ENCODE measurements at places on chromosomes 6 and 20.

DNA sequence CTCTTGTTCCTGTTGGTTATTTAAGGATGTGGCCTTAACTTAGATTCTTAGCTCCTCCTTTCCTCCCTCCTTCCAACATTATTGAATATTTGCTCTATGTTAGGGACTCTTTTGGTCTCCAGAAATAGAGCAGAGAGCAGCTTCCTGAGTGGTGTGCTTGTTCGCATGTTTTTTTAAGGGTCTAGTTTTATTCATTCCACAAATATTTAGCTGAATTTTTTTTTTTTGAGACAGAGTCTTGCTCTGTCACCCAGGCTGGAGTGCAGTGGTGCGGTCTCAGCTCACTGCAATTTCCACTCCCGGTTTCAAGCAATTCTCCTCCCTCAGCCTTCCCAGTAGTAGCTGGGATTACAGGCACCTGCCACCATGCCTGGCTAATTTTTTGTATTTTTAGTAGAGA, 169.2 kb downstream of the ZFAND3 start:
- H3K27me3 ChIP-seq, result no peaks in the 10 kb centered on the region
- no peak overlapping the region for H3K4me3 ChIP-seq
- H3K36me3 ChIP-seq, result no peaks in the 10 kb centered on the region

DNA sequence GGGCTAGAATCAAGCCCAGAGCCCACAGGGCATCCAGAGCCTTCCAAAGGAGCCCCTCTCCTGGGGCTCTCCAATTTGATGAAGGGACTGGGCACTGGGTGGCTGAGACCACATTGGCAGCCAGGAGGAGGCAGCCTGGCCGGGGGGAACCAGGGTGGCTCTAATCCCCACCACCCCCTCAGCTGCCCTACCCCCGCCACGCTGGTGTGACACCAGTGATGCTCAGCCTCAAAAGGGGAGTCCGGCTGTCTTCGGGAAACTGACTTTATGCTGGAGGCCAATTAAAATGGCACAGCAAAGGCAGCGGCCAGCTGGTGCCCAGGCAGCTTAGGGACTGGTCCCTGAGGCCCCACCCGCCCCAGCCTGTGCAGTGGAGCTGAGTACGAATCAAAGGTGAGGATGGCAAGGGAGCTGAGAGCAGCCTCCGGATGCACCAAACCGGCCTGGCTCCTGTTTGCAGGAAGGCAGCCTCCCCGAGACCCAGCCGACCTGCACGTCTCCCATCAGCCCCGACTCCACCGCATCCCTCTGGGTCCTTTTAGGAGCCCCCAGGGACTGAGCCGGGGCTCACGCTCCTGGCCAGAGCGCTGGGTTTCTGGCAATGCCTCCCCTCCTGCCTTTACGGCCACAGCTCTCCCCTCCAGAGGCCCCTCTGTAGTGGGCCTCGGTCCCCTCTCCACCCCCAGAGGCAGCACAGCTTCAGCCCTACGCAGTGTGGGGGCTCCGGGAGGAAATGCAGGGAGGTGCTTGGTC, 28.5 kb downstream of the CHRNA4 start:
- H3K27me3 ChIP-seq, result peaks cover 2% of the 10 kb centered on the region
- no peak overlapping the region for H3K4me3 ChIP-seq
- no peaks in the 10 kb centered on the region for H3K4me1 ChIP-seq
- no peaks in the 10 kb centered on the region for H3K36me3 ChIP-seq
- H3K27ac ChIP-seq, result no peak overlapping the region

GRCh38 chr6:68197356-68197755, 437.7 kb upstream of the ADGRB3 start:
- no peaks in the 10 kb centered on the region for H3K27me3 ChIP-seq
- H3K4me1 ChIP-seq, result no peaks in the 10 kb centered on the region
- H3K27ac ChIP-seq, result no peak overlapping the region
- no peak for DNase-seq
- no peaks in the 10 kb centered on the region for H3K36me3 ChIP-seq

DNA sequence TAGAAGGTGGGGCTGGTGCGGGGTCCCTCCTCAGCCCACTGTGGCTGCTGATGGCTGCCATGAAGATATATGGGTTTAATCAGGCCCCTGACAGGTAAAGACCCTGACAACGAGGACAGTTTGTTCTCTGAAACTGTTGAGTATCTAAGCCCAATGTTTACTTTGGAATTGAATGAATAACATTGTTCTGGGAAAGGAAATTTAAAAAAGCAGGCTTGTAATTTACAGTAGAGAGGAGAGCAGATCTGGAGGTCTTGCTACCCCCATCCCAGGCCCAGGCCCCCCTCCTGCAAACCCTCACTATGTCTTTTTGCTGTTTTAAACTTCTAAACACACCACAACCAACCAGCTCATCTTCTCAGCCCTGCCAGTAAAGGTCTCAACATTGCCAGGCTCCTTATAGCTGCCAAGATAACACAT, 171.3 kb downstream of the CDC5L start:
- no peak for DNase-seq
- peaks cover 40% of the 10 kb centered on the region for H3K27me3 ChIP-seq
- H3K4me1 ChIP-seq, result peaks cover 12% of the 10 kb centered on the region
- no peak overlapping the region for H3K27ac ChIP-seq

- no peaks in the 10 kb centered on the region for H3K36me3 ChIP-seq
- no peak overlapping the region for H3K4me3 ChIP-seq
- H3K4me1 ChIP-seq, result no peaks in the 10 kb centered on the region
- no peak overlapping the region for H3K27ac ChIP-seq
- DNase-seq, result no peak
These were observed 494.2 kb upstream of the JAG1 start for GRCh38 chr20:11168026-11168425.

DNA sequence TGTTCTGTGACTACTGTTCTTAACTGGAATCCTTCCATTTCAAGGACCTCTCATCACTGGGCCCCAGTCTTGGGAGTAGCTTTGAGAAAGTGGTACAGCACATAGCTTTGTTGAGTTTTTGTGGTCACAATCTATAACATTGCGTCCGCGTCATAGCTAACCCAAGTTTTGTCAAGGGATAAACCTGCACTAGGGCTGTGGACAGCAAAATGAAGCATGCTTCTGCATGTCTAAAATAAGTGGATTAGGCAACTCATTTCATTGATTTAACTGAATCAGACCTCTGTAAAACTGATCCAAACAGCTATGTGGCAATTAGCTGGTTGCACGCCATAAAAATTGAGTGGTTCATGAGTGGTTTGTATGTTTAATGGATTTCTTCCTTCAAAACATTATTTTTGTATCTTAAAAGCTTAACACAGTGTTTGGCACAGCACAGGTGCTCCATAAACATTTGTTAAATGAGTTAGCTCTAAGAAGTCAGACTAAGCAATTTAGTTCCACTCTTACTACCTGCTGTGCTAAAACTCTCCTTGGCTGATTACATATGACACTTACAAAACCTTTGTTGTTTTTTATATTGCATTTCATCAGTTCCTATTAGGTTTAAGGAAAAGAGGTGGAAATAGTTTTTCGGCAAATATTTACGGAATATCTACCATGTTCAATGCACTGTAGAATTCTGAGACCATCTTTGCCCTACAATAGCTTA, 160.3 kb upstream of the ATXN1 start:
- no peaks in the 10 kb centered on the region for H3K36me3 ChIP-seq
- DNase-seq, result no peak
- H3K27me3 ChIP-seq, result no peaks in the 10 kb centered on the region
- H3K27ac ChIP-seq, result no peak overlapping the region

DNA sequence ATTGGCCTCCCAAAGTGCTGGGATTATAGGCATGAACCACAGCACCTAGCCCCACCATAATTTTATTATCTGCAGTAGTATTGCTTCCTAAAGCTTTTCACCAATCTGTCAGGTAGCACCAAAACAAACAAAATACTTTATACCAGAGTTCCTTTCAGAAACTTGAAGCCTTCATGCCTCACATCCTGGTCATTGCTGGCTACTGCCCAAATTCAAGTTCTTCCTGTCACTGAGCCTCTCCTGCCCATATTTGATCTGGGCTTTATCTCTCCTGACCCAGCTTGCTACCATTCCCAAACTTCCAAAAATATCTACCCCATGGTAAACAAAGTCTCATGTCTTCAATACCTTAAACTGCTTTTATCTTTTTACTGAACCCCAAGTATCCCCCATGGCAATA, 34.9 kb upstream of the DST start:
- no peak for DNase-seq
- no peak overlapping the region for H3K4me3 ChIP-seq
- H3K4me1 ChIP-seq, result peaks cover under 1% of the 10 kb centered on the region
- H3K27me3 ChIP-seq, result no peaks in the 10 kb centered on the region
- H3K36me3 ChIP-seq, result no peaks in the 10 kb centered on the region

DNA sequence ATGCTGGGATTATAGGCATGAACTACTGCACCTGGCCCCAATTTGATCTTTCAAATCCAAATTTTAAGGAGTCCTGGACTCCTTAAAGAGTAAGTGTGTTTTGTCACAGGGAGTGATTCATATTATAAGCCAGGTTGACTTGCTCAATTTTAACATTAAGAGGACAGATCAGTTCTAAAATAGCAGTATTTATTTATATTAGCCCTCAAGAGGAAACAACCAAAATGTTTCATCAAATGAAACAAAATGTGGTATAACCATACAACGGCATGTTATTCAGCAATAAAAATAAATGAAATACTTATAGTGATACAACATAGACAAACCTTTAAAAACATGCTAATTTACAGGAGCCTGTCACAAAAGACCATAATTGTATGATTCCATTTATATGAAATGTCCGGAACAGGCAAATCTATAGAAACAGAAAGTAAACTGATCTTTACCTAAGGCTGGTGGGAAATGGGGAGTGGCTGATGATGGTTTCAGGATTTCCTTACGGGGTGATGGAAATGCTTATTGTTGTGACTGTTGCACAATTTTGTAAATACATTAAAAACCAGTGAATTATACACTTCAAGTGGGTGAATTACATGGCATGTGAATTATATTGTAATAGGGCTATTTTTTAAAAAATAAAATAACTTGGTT, 637.4 kb downstream of the MMUT start:
- H3K27me3 ChIP-seq, result no peaks in the 10 kb centered on the region
- no peak for DNase-seq
- H3K4me3 ChIP-seq, result no peak overlapping the region
- H3K27ac ChIP-seq, result no peak overlapping the region

- H3K27ac ChIP-seq, result no peak overlapping the region
- no peaks in the 10 kb centered on the region for H3K27me3 ChIP-seq
- no peaks in the 10 kb centered on the region for H3K36me3 ChIP-seq
- no peak overlapping the region for H3K4me3 ChIP-seq
These were observed 128.7 kb upstream of the MLIP start for GRCh38 chr6:53982366-53983050.

GRCh38 chr6:78593898-78594667, 273.3 kb upstream of the IRAK1BP1 start:
- no peak overlapping the region for H3K4me3 ChIP-seq
- no peak overlapping the region for H3K27ac ChIP-seq
- DNase-seq, result no peak
- H3K36me3 ChIP-seq, result no peaks in the 10 kb centered on the region

- no peak overlapping the region for H3K27ac ChIP-seq
- H3K27me3 ChIP-seq, result peaks cover 4% of the 10 kb centered on the region
- H3K4me1 ChIP-seq, result peaks cover 41% of the 10 kb centered on the region
- no peak overlapping the region for H3K4me3 ChIP-seq
These were observed 2.2 kb upstream of the TOMM6 start for GRCh38 chr6:41785254-41785653.

GRCh38 chr6:12381587-12381986, 91.4 kb downstream of the EDN1 start:
- no peak for DNase-seq
- H3K27ac ChIP-seq, result no peak overlapping the region
- H3K4me1 ChIP-seq, result no peaks in the 10 kb centered on the region

GRCh38 chr6:52984247-52984646, 10.8 kb downstream of the GSTA4 start:
- no peak overlapping the region for H3K27ac ChIP-seq
- H3K4me3 ChIP-seq, result no peak overlapping the region
- H3K36me3 ChIP-seq, result no peaks in the 10 kb centered on the region

DNA sequence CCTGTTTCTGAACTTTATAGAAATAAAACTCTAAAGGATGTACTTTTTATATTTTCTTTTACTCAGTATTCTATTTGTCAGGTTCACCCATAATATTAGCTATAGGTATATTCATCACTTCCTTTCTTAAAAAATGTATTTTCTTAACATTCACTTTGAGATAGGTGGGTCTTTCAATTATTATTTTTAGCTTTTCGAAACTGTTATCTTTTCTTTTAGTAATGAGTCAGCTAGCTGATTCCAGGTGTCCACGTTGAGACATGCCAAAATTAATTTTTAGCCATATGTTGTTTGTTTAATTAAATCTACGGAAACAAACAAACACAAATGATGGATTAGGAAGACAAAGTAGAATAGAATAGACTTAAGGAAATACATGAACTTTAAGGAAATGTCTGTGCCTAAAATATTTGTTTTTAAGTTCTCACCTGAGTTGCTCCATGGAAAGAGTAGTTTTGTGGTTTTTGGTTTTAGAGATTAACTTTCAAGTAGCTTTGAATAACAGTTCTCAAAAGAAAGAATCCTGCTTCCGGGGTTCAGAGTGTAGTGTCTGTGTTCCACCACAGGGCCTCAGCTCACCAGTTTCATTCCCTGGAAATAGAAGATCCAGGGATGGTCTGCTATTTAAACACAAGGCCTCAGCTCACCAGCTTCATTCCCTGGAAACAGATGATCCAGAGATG, 435.0 kb downstream of the HAO1 start:
- peaks cover 2% of the 10 kb centered on the region for H3K27me3 ChIP-seq
- no peaks in the 10 kb centered on the region for H3K4me1 ChIP-seq
- H3K27ac ChIP-seq, result no peak overlapping the region
- DNase-seq, result no peak

GRCh38 chr20:38134427-38135270, 30.4 kb downstream of the TGM2 start:
- H3K4me1 ChIP-seq, result no peaks in the 10 kb centered on the region
- H3K27me3 ChIP-seq, result peaks cover under 1% of the 10 kb centered on the region
- DNase-seq, result no peak

GRCh38 chr6:148455225-148455624, 112.6 kb downstream of the SASH1 start:
- H3K36me3 ChIP-seq, result no peaks in the 10 kb centered on the region
- no peaks in the 10 kb centered on the region for H3K4me1 ChIP-seq
- peaks cover 8% of the 10 kb centered on the region for H3K27me3 ChIP-seq
- H3K4me3 ChIP-seq, result no peak overlapping the region

DNA sequence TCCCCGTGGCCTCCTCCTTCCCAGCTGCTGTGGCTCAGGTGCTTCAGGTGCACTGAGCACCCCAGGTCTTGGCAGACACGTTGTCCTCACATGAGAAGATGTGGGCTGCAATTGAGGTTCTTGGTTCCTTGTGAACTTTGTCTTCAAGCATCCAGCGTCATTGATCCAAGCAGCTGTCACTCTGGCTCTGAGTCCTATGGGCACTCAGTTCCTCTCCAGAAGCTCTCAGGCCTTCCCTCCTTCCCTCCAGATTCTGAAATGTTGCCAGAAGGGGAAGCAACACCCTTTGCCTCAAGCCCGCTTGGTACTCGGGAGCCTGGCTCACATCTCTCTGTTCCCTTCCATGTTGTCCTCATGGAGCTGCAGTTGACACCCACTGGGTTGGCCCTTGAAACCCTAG, 8.4 kb upstream of the MRGBP start:
- H3K36me3 ChIP-seq, result no peaks in the 10 kb centered on the region
- peaks cover 6% of the 10 kb centered on the region for H3K4me1 ChIP-seq
- no peak for DNase-seq

DNA sequence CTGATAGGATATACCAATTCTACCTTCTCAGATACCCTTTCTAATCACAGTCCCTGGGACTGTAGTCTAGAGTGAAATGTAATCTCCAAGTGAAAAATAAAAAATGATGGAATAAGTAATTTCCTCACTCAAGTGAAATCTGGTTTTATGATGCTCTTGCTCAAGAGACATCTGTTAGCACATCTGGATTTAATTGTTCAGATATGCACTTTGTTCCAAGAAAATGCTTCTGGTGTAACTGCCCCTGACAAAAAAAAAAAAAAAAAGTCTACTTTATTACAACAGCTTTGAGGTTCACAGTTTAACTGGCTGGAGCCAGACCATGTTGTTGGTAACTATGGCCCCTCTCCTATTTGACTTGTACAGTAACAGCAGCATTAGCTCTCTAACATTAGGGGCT, 251.8 kb downstream of the BTBD9 start:
- no peaks in the 10 kb centered on the region for H3K27me3 ChIP-seq
- H3K27ac ChIP-seq, result no peak overlapping the region
- H3K4me1 ChIP-seq, result no peaks in the 10 kb centered on the region
- DNase-seq, result no peak

All from DND-41 (cell line).